ENCODE measurements at places on chromosomes 11 and 22.

DNA sequence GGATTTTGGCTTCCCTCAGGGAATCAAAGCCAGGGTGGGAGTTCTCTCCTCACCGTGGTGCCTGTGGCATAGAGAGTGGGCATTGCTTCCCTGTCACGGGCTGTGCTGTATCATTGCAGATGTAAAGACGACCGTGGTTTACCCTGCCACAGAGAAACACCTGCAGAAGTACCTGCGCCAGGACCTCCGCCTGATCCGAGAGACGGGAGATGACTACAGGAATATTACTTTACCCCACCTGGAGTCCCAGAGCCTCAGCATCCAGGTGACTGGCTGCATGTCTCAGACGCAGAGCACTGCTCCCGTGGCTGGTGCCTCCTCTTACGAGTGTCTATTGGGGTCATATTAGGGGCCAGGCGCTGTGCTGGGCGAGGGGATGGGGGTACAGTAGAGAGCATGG lies 24.2 kb upstream of the ST3GAL4 start:
- no peak for DNase-seq

GRCh38 chr11:102168481-102168880 lies 58.2 kb downstream of the YAP1 start:
- no peak for DNase-seq

- no peak for DNase-seq
Observed at GRCh38 chr11:107860688-107861087, 2.1 kb upstream of the SLC35F2 start.

DNA sequence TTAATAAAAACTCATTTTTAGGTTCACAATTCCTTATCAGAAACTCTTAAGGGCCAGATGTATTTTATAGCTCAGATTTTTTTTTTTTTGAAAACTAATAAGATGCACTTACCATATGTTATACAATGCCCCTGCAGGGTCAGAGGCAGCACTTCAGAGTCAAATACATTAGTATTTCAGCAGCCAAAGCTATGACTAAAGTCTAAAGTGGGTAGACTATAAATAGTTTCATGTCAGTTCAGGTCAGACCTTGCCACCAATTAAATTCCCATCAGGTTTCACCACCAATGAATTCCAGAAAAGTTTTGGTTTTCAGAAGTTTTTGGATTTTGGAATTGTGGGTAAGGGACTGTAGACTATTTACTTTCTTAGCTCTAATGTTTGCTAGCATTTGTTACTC lies 75.9 kb downstream of the FAM83F start:
- no peak for DNase-seq

GRCh38 chr11:116215471-116216113 lies 557.2 kb downstream of the BUD13 start:
- no peak for DNase-seq

DNA sequence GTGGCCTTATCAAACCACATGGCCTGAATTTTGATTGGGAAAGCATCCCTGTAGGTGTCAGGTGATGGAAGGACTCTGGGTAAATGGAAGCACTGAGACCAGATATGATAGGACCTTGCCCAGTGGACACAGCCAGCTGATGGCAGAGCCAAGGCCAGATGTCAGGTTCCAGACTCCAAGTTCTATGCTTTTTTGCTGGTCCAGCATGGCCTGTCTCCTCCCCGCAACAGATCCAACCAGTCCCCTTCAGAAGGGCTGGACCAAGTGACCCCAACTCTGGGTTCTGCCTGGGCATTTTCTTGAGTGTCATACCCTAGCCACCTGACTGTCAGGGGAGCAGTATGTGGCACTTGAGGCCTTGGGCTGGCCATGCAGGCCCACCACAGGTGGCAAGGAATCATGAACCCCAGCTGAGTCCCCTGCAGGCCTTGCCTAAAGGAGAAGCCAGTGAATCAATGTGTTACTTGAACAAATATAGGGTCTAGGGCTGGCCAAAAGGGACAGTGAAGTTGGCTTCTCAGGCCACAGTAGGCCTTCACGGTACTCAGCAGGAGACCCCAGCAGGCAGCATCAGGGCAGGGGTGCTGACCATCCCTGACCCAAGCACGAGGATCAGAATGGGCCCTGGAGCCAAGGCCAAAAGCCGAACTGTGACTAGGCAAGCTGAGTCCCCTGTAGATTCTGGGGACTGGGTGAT lies 27.1 kb downstream of the KCNQ1OT1 start:
- no peak for DNase-seq

DNA sequence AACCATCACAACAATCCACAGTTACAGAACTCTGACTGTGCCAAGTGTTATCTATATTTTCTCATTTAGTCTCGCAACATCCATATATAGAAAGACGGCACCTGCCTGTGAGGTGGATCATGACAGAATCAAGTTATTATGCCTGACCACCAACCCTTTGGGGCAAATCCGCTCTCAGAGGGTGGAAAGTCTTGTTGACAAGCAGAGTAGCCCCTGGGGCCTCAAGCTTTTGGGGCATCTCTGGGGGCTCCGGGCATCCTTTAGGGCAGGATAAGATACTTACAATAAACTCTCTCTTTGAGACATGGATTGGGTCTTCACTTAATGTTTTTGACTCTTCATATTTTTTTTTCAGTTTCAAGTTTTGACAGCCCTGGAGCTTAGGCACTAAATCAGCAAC lies 150.5 kb upstream of the NAV2 start:
- no peak for DNase-seq

GRCh38 chr11:27429761-27430393 lies 42.7 kb downstream of the LGR4 start:
- no peak for DNase-seq

Measured in AG09319 (cell line).